ENCODE measurements at places on chromosomes 7 and 10.

GRCh38 chr7:84792231-84792893 is 394.5 kb downstream of the SEMA3D start:
- DNase-seq, result no peak

GRCh38 chr7:6164491-6164890 is 107.9 kb downstream of the CYTH3 start:
- no peak for DNase-seq

- no peak for DNase-seq
These were observed 7.3 kb upstream of the ZNF518A start for GRCh38 chr10:96122824-96123223.

GRCh38 chr7:36739351-36739750 is 15.1 kb upstream of the AOAH start:
- DNase-seq, result no peak

- no peak for DNase-seq
These were observed 6.4 kb downstream of the USP54 start for GRCh38 chr10:73584737-73585136.

DNA sequence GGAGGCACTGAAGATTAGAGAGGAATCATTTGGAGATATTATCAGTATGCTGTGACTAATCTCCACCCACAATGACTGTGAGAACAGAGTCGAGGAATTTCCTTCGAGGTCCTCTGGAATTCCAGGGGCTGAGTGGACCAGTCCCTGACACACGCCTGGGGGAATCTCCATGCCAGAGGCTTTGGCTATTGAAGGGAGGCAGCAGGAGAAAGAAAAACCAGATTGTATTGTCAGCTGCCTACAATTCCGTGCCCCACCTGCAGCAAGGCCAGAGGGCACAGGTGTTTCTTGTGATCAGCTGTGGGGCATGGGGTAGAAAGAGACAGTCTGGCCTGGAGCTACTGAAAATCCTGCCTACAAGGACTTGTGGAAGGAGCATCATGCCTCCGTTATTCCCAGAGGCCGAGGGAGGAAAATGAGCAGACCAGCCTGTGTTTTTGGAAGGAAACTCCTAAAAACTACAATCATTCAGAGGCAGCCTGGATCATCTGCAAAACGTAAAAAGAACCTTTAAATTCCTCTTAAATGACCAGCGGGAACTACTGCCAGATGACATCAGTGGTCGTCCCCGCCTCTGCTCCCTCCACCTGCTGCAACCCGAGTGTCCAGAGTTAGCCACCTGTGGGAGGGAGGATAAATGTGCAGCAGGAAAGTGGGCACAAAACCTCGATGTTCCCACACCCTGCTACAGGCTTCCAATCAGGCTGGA is 25.4 kb upstream of the ANK3 start:
- no peak for DNase-seq

DNA sequence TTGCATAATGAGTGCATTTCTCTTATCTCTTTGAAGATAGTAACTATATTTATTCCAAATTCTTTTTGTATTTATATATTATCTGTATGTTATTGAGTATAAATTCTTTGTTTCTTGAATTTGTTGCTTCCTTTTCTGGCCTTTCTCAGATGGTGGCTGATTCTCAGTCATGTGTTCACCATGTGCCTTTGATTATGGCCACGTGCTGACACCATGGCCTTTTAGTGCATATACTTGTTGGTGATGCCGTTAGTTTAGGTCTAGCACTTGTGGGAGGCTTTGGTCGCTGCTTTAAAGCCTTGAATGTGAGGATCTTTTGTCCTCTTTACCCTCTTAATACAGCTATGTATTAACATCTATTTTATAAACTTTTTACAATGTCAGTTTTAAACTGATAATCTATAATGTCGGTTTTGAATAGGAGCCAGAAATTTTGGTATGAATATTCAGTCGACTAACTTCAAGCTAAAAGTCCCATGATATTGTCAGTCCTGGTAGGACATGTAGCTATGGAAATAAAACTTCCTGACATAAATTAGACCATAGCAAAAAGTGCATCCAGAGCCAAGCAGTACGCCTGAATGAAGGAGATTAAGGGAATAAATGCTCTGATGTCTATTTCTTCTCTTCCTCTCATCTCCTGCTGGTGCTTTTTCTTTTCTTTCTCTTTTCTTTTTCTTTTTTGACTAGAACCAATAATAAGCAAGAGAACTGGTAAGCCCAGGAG is 130.3 kb downstream of the GNAI1 start:
- no peak for DNase-seq

DNA sequence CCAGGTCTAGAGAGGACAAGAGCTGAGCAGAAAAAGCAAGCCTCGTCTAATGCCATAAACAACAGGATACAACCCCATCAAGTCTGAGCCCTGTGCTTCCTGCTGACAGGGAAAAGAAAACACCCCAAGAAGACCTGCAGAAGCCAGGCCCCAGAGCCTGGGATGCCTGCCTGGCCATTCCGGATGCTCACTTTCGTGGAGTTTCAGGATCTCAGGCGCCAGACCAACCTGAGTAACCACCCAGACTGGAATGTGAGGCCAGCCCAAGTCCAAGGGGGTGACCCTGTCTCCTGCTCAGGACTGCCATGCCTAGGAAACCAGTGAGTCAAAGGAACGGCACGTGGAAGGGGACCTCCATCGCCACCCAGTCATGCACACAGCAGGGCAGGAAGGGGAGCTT is 74.3 kb downstream of the PLXNA4 start:
- DNase-seq, result no peak
